ENCODE measurements at places on chromosomes 1 and 21. TPM values are rescaled to one million over a fixed set of nuclear protein-coding genes. Genes with fewer than 3 reads are reported as not detected.

Gene CD52
- 5.6 TPM for polyA plus RNA-seq

Gene SYT11
- 13.8 TPM for polyA plus RNA-seq

Gene FAAH
- 17.3 TPM for polyA plus RNA-seq

Gene TMPRSS15
- 0.04 TPM for polyA plus RNA-seq

Gene FCRL4
- not detected for polyA plus RNA-seq

Gene ERVH48-1
- 2.9 TPM for polyA plus RNA-seq

Gene MX2
- 1.8 TPM for polyA plus RNA-seq

Gene TIE1
- 106 TPM for polyA plus RNA-seq

Gene TLR5
- polyA plus RNA-seq = 10.5 TPM

Gene TMEM82
- not detected for polyA plus RNA-seq

Gene OPRD1
- 0.20 TPM for polyA plus RNA-seq

Gene FCGR1A
- polyA plus RNA-seq = 3.3 TPM

Gene KCNJ9
- 0.08 TPM for polyA plus RNA-seq

Gene VANGL2
- 37.1 TPM for polyA plus RNA-seq

Gene LCE3D
- polyA plus RNA-seq = not detected

Gene SIK1
- polyA plus RNA-seq = 36.0 TPM

Gene CELA3B
- polyA plus RNA-seq = 0.27 TPM

Gene NIPAL3
- polyA plus RNA-seq = 14.6 TPM

Gene EPS8L3
- 0.61 TPM for polyA plus RNA-seq

Gene KANK4
- 13.1 TPM for polyA plus RNA-seq

Gene ALPL
- 1.0 TPM for polyA plus RNA-seq

Gene GPA33
- 0.11 TPM for polyA plus RNA-seq

Gene NCAM2
- 4.9 TPM for polyA plus RNA-seq

Gene SPATA1
- polyA plus RNA-seq = 3.6 TPM

Gene MR1
- polyA plus RNA-seq = 6.3 TPM

Gene CELA2A
- not detected for polyA plus RNA-seq

Gene SPRR2G
- polyA plus RNA-seq = not detected

Gene LRRC38
- not detected for polyA plus RNA-seq

Gene LDLRAD2
- 5.2 TPM for polyA plus RNA-seq

Gene KCNQ4
- polyA plus RNA-seq = 1.0 TPM

Gene CRYAA
- polyA plus RNA-seq = not detected

Gene CTSS
- 23.7 TPM for polyA plus RNA-seq

Gene DCST1
- 0.79 TPM for polyA plus RNA-seq

Gene S100A2
- polyA plus RNA-seq = 1.0 TPM

Gene GBP2
- polyA plus RNA-seq = 6.8 TPM

Gene ASPM
- 19.5 TPM for polyA plus RNA-seq

Gene ZBTB18
- 14.2 TPM for polyA plus RNA-seq

Gene PLA2G5
- 0.67 TPM for polyA plus RNA-seq

Gene FCRL6
- 0.63 TPM for polyA plus RNA-seq

Gene DMRTA2
- polyA plus RNA-seq = not detected

Gene GPR161
- 30.7 TPM for polyA plus RNA-seq

Gene TTLL7
- polyA plus RNA-seq = 7.0 TPM

Gene USH2A
- 0.06 TPM for polyA plus RNA-seq

Gene RGS4
- polyA plus RNA-seq = 2.4 TPM

Gene RIMKLA
- 0.81 TPM for polyA plus RNA-seq
